ENCODE measurements at places on chromosomes 1 and 21.

GRCh38 chr1:15681349-15682292 is 2.5 kb upstream of the PLEKHM2 start:
- no peak for DNase-seq

DNA sequence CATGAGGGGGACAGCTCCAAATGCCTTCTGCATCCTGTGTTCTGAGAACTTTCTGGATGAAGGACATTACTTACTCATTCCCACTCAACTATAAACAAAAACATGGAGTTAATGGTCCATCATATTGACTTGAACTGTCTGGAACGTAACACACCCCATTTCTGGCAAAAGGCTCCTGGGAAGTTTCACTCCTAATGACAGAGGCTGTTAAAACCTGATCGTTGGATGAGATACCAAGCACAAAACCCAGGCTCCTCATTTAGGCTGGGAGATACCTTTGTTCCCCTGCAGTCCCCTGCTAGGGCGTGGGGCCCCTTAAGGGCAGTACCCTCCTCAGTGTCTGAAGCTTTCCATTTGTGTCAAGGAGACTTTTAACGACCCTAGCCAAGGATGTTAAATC is 78.9 kb downstream of the RHOU start:
- no peak for DNase-seq

DNA sequence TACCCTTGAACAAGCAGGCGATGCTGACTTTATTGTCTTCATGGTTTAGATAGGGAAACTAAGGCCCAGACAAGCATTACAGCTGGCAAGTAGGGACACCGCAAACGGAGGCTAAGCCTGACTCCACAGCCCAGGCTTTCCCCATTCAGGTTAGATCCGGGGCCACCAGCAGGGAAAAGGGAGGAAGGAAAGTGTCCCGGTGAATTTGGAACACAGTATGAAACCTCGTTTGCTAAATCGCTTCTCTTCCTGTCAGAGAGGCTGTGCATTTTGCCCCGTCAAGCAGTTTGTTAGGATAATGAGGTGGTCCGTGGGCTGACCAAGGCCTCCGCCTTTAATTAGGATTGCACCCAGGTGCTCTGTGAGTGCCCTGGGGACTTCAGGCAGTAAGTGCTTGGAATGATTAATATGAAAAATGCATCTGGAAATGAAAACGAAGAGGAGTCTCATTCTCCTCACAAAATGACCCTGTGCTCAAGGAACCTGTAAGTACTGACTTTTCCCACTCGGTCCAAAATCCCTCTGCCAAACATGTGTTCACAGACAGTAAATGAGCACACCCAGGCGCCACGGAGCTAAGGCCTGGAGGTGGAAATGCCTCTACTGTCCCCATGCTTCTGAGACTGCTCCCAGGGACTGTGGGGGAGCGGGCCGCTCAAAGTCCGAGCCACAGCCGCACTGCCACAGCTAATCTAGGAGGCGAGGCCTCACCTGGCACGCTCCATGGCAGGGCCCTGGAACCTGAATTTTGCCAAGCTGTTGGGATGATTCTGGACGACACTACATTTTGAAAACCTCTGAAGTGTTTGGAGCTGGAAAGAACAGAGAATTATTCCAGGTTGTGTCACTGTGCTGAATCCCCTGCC is 234.1 kb downstream of the SDCCAG8 start:
- DNase-seq, result no peak

GRCh38 chr1:111274653-111275052 is 16.0 kb upstream of the CHIA start:
- DNase-seq, result no peak

- DNase-seq, result no peak
These were observed 107.2 kb downstream of the SIM2 start for GRCh38 chr21:36806103-36806502.

DNA sequence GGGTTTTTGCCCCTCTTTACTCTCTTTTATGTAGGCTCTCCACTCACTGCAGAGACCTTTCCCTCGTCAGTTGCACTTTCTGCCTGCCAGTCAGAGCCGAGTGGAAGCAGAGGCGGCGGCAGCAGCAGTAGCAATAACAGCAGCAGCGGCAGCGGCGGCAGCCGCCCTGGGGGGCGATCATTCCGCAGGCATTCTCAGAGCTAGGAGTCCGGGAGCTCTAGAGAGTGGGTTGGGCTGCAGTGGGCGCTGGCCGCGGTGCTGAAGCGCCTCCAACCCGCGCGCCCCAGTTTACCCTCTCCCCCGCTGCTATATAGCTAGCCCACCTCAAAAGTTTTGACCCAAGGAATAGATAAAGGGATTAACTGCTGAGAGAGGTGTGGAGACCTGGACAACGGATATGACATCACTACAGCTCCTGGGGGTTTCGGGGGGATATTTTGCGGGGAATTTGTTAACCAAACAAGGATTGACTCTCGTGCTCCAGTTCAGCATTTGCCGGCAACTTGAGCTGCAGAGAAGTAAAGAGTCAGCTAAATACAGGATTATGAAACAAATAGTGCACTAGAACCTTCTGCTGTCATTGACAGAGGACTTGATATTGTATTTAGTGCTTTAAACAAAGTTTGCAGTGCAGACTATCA is at the start of gene OLFM3:
Gene OLFM3 (minus strand): TSS at position 102 of the 641 bp plus-strand sequence.
- DNase-seq, result no peak

DNA sequence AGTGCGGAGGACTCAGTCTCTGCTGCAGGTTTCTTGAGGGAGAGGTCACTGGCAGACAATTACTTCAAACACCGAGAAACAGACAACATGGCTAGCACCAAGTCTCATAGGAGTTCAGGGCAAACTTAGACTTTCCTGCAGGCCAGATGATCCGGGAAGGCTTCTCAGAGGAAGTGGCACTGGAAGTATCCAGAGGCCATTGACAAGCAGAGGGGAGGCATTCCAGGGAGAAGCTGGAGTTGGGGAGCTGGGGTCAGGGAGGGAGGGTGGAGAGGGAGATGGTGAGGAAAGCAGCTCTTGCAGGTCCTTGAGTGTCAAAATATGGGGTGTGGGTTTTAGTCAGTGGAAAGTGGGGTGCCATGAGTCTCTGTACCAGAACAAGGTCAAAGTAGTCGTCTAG is 147.9 kb downstream of the KAZN start:
- no peak for DNase-seq

- no peak for DNase-seq
These were observed 390.5 kb downstream of the ST6GALNAC3 start for GRCh38 chr1:76465030-76465429.

- no peak for DNase-seq
These were observed 22.4 kb downstream of the STPG1 start for GRCh38 chr1:24390924-24391782.

- no peak for DNase-seq
These were observed 7.2 kb downstream of the TLCD4 start for GRCh38 chr1:95124342-95124741.

- no peak for DNase-seq
These were observed 65.5 kb upstream of the WNT4 start for GRCh38 chr1:22208268-22208972.
